Inflammatory macrophage treated with lipopolysaccharide for 1 hour (primary cell): ENCODE measurements at places on chromosomes 11 and 22.

GRCh38 chr11:34769224-34769623, 147.0 kb downstream of the APIP start:
- DNase-seq: no peak

DNA sequence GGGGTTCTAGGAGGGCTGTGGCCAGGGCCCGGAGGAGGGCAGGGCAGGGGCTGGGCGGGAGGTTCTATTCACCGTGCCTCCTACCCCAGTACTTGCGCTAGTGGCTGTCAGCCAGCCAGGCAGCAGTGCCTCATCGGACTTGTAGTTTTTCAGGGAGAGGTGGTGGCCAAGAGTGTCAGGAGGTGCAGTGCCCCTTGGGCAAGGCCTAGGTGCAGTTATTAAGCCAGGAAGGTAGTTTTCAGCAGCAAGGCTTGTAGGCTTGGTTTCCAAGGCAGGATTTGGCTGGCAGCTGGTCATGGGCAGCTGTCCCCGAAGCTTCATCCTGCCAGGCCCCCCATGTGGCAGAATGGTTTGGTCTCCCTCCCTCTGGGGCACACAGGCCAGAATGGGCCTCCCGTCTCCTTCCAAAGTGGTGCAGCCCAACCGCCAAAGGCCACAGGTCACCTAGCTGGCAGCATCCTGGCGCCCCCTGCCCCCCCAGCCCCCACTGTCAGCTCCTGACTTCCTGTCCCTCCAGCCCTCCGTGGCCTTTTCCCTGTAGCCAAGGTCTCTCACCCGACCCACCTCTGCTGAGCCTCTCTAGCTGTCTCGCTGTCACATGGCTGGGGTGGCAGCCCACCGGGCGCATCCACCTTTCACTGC, 8.5 kb downstream of the CCDC88B start:
- DNase-seq: no peak

- no peak for DNase-seq
These were observed 53.9 kb downstream of the AMOTL1 start for GRCh38 chr11:94822080-94822479.

DNA sequence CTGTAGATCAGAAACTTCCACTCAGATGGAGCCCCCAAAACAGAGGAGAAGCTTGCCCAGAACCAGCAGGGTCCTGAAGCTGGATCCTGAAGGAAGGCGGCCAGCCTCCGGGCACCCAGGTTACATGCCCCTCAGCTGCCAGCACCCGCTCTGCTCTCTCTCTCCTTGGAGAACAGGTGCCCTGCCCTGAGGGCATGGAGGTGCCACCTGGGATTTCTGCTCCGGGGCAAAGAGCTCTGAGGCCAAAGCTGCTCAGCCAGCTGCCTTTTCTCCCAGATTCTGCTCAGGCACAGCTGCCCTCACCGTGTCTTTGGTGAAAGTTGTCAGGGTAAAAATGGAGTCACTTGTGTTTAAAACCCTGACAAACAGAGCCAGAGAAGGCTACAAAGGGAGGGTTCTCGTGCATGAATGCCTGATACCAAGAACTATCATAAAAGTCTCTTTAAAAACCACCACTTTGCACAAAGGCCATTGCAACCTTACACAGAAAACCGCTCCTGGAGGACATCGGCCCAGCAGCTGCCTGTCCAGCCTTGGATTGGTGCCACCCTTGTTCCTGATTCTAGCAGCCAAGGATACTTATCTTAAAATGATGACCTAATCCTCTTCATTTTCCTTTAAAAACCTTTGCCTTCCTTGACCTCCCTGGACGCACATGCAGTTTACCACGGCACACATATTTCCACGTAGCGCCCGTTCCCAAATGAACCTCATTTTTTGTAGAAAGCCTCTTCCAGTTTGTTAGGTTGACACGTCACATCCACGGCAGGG, 140.0 kb downstream of the CACNA1I start:
- DNase-seq: no peak

DNA sequence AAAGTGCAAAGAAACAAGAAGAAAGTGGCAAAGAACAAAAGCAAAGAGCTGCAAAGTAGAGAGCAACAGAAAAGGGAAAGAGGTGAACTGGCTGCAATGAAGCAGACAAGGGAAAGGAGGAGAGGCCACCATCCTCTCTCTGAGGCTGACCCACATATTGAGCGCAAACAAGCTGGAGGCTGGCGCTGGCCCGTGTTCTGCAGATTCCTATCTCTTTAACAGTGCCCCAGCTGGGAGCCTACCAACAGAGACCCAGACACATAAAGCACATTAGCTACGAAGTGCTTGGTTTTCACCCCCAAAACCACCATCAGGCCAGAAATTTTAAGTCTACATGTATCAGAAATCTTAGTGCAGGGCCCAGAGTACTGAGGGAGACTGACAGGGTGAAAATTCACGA, 17.6 kb downstream of the NCAPD3 start:
- DNase-seq: no peak

DNA sequence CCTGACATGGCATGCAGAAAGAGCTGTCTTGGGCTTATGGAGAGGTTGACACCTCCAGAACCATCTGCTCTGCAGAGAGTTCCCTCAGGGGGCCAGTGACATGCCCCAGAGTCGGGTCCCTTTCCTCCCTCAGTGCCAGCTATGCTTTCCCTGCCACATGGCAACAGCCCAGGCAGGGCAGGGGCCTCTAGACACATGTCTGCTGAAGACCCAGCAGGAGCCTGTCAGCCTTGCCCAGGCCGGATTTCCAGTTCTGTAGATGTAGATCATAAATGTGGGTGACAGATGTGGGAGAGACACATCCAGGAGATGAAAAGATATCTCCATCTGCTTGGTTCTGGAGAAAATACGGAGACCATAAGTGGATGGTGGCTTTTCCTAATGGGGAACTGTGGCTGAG, 25.5 kb downstream of the NAV2 start:
- no peak for DNase-seq

GRCh38 chr11:105046898-105047579, 1.9 kb upstream of the CARD16 start:
- DNase-seq: peak; percentile 76

- no peak for DNase-seq
These were observed 3.3 kb upstream of the AMBRA1 start for GRCh38 chr11:46597155-46597554.

- DNase-seq: no peak
These were observed 413.0 kb upstream of the LRRC4C start for GRCh38 chr11:41872426-41872825.

DNA sequence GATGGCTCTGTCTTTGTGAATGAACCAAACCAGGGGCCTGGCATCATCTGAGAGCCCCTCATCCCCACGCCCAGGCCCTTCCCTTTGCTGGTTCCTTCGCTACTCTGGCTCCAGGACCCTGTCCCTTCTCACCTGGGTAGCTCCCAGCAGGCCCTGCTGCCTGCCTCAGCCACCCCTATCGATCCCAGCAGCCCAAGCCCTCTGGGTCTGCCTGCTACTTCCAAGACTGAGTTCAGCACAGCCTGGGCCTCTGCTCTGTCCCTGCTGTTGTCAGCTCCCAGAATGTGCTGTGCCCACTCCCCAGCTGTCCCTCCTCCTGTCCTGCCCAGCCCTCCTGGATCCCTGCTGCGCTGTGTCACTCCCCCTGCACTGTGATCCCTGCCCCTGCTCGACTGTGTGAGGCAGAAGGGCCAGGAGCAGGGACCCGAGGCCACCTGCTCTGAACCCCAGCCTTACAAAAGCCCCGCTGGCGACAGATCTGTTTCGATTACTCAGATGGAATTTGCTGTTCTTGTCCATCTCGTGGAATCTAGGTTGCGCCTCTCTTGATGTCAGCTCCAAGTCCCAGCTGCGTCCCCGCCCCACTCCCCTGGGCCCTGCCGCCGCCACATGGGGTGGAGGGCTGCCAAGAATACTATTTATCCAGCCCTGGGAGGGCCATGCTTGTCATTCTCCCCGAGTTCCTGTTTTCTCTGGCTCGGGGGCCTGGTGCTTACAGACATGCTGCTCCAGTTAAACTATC, 13.0 kb downstream of the MRPL21 start:
- DNase-seq: no peak

- no peak for DNase-seq
These were observed 22.9 kb downstream of the USH1C start for GRCh38 chr11:17521106-17521900.

GRCh38 chr11:123190518-123190917, 4.5 kb downstream of the CLMP start:
- DNase-seq: no peak

- no peak for DNase-seq
These were observed 2.3 kb downstream of the CYB5R3 start for GRCh38 chr22:42646569-42647525.

DNA sequence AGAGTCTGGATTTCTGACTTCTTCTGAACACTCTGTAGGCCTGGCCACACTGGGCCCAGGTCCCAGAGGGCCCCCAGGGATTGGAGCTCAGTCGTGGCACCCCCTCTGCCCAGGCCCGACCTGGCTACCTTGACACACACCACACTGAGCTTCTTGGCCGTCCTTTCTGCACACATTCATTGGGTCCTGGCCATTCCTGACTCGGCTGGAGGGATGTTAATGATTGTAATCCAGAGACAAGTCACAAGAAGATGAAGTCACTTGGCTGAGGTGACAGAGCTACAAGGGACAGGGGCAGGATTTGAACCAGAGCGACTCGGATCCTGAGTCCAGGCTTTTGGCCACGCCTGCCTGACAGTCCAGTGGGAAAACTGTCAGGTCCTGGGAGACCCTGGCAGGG, 23.9 kb upstream of the PDGFB start:
- DNase-seq: peak; percentile 41

GRCh38 chr11:65471447-65471891, 27.4 kb upstream of the MALAT1 start:
- DNase-seq: peak; percentile 66

- DNase-seq: no peak
These were observed 95.4 kb upstream of the PITPNB start for GRCh38 chr22:28014211-28015045.

DNA sequence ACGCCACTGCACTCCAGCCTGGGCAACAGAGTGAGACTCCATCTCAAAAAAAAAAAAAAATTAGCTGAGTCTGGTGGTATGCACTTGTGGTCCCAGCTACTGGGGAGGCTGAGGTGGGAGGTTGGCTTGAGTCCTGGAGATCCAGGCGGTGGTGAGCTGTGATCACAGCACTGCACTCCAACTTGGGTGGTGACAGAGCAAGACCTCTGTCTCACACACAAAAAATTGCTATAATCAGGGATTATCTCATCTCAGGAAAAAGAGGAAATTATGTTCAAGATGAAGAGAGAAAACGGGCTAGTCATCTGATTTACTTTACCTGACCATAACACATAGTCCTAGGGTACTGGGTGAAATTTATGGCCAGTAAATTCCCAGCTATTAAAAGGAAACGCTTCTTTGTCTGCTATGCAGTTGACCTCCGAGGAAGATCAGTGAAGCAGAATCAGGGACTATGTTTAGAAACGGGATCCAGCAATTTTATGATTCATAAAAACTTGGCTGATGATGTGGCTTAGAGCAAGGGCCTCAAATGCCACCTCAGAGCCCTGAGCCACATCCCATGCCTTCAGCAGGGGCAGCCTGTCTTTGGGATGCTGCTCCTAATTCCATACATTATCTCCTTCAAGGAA, 386.2 kb downstream of the NTM start:
- no peak for DNase-seq

DNA sequence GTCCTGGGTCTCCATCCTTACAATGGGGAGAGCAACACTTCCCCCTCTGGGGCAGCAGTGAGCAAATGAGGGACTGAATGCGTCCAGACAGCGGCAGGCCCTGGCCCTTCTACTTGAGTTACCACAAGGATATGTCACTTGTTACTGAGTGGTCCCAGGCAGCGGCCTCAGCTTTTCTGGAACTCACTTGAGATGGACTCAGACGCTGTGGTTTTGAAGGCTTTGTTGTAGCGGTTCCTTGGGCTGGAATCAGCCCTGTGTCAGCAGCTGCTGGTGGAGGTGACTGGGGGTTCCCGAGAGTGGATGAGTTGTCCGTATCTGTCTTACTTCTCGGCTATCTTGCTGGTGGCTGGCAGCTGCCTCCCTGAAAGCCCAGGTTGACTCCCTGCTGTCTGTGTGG, 77.0 kb downstream of the MICAL2 start:
- no peak for DNase-seq

GRCh38 chr22:38811241-38811640, 17.3 kb upstream of the DNAL4 start:
- DNase-seq: no peak

- no peak for DNase-seq
These were observed 80.4 kb downstream of the LRRC4C start for GRCh38 chr11:41379084-41379483.

DNA sequence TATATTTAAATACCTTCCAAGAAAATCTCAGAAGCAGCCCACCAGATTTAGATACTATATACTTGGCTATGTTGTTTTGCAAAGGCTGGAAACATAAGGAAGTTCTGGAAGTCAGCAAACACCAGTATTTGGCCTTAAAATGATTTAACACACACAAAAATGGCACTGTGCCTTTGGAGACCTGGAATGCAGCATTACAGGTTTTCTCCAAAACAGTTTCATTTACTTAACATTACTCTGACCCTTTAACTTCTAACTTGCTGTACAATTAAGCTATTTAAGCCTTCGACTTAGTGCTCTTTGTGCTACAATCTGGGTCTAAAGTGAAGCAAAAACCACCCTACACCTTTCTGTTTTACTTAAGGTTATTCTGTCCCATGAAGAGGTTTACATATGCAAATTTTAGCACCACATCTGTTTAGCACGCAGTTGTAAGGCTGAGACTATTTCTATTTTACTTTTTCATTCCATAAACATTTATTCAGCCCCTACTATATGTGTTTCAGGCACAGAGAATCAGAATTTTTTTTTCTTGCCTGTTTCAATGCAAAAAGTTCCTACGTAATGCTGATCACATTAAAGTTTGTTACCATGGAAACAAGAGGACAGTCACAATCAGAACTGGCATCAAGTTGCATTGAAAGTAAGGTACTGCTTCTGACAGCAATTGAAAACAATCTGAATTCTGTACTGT, 70.3 kb downstream of the MAML2 start:
- no peak for DNase-seq

DNA sequence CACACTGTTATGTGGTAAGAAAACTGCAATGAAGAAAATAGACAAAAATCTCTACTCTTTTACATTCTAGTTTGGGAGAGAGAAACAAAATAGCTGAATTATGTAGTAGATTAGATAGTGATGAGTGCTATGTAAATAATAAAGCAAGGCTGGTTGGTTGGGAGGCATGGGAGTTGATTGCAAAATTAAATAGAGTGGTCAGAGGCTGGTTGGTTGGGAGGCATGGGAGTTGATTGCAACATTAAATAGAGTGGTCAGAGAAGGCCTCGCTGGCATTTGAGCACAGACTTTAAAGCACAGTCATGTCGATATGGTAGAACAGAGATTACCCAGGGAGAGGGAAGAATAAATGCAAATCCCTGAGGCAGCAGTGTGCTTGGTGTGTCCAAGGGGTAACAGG, 22.4 kb downstream of the SIK2 start:
- no peak for DNase-seq

- no peak for DNase-seq
These were observed 8.4 kb upstream of the SLC15A3 start for GRCh38 chr11:60960405-60960804.
